ENCODE measurements at places on chromosomes 11 and 22.

DNA sequence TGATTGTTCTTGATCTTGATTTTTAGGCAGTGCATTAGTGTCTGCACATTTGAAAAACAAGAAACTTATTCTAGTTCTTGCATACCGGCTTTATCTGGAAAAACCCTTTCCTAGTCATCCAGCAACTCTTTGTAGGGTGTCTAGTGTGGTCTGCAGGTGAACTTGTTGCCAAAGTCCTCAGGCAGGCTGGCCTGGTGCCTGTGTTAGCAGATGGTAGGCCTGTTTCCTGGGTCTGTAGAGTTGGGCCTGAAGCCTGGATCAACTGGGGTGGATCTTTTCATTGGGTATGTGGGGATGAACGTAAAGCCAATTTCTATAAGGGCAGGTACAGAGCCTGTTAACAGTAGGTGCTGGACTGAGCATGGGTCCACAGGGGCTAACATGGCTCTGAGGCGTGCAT, 5.6 kb upstream of the GLYATL1 start:
- no peak for DNase-seq

DNA sequence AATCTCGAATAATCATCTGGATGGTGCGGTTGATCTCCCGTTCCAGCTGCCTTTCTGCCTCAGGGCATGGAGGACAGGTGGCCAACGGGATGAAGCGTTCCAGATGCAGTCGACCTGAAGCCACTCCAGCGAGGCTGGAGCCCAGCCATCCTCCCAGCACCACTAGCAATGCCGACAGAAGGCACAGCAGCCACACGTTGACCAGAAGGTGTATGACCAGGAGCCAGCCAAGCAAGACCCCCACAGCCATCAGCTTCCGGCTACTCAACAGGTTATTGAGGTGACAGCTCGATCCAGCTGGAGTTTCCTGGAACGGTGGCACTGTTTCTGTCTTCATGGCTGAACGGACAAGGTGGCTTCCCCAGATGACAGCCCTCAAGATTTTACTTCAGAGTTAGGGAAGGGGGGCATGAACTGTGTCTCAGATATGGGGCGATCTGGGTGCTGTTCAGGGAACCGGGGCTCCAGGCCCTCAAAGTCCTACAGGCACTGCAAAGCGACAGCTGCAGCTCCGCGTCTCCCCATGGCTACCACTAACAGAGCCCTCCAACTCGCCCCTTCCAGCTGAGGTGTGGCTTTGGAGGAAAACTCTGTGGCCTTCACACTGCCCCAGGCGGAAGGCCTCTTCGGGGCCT, 559 bp downstream of the SNX19 start:
- no peak for DNase-seq

DNA sequence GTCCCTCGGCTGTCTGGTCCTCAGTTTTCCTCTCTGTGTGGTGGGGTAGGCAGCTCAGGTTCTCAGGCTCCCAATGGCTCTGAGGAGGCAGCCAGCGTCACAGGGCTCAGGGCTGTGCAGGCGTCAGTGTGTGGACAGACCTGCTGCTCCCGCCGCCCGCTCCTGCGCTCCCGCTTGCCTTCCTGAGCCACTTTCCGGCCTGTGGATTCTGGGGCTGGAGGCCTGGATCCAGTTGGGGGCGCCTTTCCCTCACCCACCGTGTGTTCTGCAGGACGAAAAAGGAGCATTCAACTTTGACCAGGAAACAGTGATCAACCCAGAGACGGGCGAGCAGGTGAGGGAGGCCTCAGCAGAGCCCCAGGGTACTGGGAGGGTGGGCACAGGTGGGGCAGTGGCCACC, 14.7 kb downstream of the DPP3 start:
- DNase-seq = no peak

DNA sequence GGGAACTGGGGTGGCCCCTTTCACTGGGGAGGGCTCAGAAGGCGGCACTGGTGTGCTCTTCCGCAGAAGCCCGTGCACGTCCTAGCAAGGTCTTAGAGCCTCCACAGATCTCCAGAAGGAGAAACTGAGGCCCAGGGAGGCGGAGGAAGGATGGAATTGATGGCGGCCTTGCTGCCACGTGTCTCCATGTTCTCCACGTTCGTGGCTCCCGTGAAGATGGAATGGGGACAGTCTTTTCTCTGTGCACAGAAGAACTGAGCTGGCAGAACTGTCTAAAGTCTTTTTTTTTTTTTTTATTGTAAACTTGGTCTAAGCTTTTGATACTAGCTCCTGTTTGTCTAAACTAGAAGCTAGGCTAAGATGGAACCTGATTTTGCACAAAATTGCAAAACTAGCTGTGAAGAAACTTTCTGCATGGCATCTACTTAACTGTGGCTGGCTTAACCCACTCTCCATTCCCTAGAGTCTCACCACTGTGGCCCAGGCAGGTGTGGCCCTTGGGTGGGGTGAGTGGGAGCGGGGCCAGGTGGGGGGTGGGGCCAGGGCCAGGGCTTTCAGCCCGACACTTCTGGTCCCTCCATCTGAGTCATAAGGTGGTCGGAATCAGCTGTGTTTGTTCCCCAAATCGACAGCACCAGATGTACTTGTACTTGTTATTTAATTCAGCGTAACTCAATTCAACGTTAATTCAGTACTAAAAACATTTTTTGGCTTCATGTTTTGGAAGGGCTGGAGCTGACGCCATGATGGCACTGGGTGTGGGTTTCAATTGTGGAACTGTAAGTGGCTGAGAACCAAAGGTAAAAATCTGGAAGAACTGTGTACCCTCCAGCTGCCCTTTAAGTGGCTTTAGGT, 120.7 kb downstream of the MPPED1 start:
- no peak for DNase-seq

DNA sequence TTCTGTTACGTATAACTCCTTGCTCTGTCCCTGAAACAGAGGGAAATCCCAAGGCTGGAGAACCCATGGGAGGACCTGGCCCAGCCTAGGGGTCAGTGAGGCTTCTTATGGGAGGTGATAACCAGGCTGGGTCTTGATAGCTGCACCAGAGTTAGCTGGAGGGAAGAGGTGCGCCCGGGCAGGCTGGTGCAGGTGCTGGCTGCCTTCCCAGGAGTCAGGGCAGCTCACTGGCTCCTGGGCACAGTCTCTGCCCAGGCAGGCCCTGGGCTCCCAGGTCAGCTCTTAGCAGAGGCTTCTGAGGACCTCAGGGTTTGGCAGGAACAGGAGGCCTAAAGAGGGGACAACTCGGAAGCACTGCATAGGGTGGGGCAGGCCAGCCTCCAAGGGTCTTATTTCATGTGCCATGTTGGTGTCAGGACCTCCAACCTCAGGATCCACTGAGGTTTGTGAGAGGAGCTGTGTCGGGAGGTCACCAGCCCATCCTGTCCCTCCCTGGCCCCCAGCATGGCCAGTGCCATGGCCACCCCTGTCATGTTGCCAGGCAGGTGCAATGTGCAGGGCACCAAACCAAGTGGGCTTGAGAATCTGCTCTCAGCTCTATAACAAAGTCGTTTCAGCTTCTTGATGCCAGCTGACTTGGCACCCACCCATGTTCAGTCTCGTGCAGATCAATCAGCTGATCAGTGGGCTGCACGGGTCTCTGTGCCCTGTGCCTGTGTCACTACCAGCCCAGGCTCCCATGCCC, 20.5 kb upstream of the CELSR1 start:
- DNase-seq = no peak

- no peak for DNase-seq
Measured at GRCh38 chr11:22657101-22657694, 9.2 kb upstream of the GAS2 start.

DNA sequence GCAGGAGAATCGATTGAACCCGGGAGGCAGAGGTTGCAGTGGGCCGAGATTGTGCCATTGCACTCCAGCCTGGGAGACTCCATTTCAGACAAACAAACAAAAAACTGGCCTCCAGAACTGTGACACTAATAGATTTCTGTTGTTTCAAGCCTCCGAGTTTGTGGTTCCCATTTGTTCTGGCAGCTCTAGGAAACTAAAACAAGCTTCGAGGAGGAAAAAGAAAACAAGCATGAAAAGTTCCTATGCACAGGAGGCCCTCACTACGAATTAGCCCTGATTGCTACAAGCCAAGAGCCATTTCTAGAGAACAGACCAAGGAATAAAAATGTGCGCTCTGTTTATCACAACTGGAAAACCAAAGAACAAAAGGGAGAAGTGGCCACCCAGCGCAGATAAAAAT, 47.8 kb upstream of the SHANK2 start:
- DNase-seq = peak; percentile 6

GRCh38 chr11:67698247-67698646, 23.8 kb upstream of the ALDH3B2 start:
- DNase-seq = peak; percentile 11

DNA sequence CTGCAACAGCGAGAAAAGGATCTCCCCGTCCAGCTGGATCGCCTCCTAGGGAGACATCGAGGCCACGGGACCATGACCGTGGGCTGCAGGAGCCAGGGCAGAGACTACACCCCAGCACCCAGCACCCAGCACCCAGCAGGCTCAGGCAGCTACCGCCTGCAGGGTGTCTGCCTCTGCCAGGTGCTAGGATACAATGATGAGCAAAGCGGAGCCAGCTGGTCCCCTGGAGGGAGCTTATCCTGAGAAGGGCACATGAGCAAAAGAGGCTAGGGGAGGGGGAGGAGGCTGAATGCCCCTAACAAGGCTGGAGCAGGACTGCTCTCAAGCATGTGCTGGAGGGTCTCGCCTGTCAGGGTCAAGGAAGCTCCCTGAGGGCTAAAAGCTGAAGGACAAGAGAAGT, 4.8 kb upstream of the CASTOR1 start:
- no peak for DNase-seq

DNA sequence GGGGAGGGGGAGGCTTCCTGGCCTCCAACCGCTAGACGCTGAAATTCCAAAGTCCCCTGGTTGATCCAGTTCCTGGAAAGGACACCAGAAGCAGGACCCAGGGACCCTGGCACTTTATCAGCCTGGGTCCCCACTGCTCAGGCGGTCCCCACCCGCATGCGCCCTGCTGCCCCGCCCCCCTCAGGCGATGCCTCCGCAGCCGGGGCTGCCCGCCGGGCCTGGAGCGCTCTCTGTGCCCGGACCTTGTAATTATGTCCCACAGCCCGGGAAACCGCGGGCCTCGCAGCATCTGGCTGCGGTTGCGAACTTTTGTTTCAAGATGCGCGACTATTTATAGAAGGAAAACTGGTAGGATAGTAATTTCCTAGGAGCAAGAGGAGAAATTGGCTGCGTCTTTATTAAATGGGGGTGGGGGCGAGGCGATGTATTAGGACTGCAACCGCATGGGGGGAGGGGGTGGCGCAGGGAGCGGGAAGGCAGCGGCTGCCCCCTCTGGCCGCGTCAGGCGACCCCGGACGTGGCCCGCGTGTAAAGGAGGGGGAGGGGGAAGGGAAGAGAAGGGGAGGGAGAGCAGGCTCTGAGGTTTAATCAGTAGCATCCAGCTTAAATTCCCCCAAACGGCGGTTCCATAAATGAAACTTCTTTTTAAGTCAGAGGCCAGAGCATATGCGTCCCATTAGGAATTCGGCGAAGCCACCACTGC, 6.1 kb downstream of the WNT7B start:
- DNase-seq = peak; percentile 18

DNA sequence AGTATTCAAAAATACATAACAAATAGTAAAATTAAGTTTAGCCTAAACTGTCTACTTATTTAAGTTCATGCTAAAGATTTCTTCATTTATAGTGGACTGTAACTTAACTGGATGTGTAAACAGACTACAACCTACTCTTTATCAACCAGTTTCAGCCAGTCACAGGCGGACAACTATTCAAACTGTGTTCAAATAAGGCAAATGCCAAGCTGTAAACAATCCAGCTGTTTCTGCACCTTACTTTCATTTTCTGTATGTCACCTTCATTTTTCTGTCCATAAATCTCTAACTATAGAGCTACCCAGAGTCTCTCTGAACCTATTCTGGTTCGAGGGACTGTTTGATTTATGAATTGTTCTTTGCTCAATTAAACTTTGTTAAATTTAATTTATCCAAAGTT, 992.8 kb downstream of the DLG2 start:
- DNase-seq = no peak

GRCh38 chr22:20963201-20964052, 3.6 kb upstream of the AIFM3 start:
- no peak for DNase-seq

- no peak for DNase-seq
Measured at GRCh38 chr11:127451861-127452260, 451.3 kb upstream of the KIRREL3 start.

GRCh38 chr22:49422701-49423100, 405.0 kb downstream of the BRD1 start:
- no peak for DNase-seq

GRCh38 chr11:134656861-134657540, 245.0 kb upstream of the B3GAT1 start:
- DNase-seq = no peak

DNA sequence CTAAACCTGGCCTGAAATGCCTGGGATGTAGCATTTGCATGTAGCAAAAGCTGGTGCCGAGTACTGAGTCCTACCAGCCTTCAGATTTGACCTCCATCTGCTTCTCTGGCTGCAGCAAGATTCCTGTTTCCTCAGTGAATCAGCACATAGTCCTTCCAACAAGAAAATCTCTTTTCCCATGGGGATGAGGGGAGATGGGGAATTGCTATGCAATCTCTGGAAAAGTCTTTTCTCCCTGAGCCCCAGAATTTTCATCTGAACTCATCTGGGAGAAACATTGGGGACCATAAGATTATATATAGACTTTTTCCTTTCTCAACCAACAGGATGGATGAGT, 32.0 kb upstream of the YWHAH start:
- no peak for DNase-seq

GRCh38 chr22:42294034-42294985, 23.9 kb upstream of the TCF20 start:
- DNase-seq = peak; percentile 55

DNA sequence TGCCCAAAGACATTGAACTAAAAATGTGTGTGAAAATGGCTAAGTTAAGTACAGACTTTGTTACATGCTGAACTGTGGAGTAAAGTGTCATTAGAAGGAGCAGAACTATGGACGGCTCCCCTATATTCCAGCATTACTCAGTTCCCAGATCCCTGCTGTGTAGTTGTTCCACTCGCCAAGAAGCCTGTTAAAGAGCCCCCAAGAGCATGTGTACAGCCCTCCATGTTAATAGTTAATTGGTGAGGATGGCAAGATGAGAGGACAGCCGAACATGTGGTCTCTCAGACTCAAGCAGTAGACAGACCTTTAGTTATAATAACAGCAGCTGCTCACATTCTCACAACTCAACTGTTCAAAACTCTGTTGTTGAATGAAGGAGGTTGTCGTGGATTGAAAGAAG, 127.4 kb downstream of the ELP4 start:
- no peak for DNase-seq

DNA sequence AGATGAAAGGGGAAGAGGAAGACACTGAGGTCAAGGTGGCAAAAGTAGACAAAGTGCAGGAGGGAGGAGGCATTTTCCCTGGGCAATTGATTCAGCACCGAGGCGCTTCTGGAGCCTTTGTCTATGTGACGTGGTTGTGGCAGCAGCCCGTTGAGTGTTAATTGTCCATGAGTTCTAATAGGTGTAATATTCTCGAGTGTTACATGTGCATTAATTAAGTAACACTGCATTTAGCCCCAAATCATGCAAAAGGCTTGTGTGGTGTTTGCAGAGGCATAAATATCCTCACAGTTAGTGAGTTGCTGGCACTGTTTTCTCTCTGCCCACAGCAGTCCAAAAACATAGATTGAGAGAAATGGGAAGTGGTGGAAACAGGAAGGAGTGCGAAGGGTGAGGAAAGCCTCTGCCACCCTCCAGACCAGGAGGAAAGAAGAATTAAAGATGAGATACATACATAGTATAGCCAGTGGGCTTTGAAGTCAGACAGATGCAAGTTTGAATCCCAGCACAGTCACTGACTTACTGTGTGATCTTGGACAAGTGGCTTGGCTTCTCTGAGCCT, 361.2 kb downstream of the MN1 start:
- no peak for DNase-seq

- no peak for DNase-seq
Measured at GRCh38 chr11:455566-456147, 5.6 kb downstream of the PTDSS2 start.

- no peak for DNase-seq
Measured at GRCh38 chr11:98180921-98181320, 839.8 kb upstream of the CNTN5 start.

Data from iris pigment epithelial cell (primary cell).